ENCODE measurements at places on chromosomes 5 and 9.

GRCh38 chr9:69874301-69875060, 53.9 kb downstream of the CFAP95 start:
- DNase-seq = no peak

DNA sequence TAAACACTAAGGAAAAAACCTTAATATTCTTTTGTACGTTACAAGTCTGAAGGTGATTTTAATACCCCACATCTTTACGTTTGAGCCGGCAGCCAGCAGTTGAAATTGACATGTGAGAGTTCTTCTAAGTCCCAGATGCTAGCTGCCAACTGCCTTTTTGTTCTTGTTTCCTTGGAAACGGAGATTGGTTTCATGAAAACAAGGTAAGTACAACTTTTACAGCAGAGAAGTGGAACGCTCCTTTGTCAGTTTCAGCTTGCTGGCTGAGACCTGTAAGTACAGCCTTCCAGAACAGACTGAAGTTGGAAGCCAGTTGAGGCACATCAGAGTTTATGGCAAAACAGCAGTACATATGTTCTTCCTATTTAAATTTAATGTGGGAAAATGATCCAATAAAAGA, 1018.4 kb upstream of the ARRDC3 start:
- peak; percentile 53 for DNase-seq

DNA sequence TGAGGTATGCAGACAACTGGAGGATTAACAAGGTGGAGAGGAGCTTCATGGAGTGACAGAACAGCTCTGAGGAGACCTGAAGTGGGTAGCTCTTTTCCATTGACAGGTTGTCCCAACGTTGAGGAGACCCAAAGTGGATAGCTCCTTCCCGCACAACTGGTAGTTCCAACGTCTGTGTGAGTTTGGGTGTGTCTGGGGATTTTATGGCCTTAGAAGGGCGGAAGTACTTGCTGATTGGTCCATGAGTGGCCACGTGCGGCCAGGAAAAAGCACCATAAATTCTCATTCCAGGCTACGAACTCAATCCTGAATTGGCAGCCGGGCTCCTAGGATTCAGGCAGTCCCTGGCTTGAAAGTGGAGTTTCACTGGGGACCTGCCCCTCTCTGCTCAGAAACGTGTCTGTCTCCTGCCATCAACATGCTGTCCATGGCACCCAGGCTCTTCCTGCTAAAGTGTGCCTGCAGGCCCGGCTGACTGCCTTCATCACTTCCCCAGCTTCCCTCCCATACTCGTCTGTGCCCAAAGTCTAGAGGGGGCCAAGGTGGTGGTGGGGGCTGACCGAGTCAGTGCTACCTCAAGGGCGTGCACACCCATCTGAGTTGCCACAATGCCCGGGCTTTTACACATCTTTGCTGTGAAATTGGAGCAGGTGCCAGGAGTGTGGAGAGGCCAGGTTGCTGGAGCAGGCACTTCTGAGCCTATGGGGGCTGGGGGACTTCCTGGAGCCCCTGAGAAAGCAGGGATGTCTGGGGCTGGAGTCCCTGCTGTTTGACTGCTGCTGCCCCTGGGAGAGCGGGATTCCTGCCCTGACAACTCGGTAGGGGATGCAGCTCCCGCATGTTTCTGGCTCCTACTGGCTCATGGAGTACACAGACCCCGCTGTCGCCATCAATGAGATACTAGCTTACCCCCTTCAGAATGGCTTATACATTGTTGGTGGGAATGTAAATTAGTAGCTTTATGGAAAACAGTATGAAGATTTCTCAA, 2034.6 kb upstream of the ACO1 start:
- DNase-seq = no peak

GRCh38 chr5:73899916-73900315, 273.9 kb downstream of the ARHGEF28 start:
- no peak for DNase-seq

DNA sequence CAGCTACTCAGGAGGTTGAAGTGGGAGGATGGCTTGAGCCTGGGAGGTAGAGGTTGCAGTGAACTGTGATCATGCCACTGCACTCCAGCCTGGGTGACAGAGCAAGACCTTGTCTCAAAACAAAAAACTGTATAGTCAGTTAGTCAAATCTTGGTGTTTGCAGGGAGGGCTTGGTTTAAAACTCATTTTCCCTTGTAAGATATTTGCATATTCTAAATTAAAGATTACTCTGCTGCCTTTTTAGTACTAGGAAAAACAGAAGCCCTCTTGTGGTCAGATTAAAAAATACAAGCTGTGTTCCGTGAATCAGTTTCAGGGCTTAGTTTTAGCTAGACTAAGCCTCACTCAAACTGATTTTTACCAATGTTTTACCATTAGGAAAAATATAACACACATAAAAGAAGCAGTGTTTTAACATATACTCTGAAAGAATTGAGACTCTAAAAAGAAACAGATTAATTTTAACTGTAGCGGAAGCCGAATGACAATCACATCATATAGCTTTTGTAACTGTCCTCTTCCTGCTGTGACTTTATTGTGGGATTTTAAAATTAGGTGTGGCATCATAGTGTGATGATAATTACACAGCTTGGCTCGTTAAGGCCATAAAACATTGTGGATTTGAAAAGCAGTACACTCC, 84.9 kb upstream of the BASP1 start:
- DNase-seq = peak; percentile 54

GRCh38 chr9:136664000-136664915, 1.5 kb downstream of the EGFL7 start:
- DNase-seq = no peak

GRCh38 chr5:16740811-16741392, 124.1 kb upstream of the RETREG1 start:
- no peak for DNase-seq

DNA sequence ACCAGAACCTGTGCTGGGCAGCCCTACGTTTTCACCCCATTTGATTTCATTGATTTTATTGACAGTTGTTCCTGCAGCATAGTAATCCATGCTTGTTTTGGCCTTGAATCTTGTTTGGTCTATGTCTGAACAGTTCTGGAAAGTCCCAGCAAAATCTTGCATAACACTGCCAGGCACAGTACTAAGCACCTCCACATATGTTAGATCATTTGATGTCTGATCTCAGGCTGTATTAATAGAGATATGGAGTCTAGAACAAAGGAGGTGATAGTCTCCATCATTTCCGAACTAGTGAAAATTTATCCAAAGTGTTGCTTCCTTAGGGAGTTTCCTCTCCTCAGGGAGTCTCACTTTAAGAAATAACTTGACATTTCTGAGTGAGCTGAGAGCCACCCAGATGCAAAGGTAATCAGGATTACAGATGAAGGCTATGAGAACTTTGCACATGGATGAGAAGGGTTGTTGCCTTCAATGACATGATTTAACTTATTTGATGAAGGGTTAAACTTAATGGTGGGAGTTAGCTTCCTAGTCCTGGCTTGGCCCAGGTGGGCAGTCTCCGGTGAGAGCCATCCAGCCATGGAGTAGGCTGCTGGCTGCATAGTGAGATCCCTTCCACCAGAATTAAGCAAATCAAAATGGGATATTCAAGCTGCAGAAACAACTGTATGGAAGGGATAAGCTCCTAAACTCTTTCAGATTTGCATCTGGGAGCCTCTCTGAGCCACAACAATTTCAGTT, 173.8 kb upstream of the MVB12B start:
- DNase-seq = no peak

GRCh38 chr5:146018514-146019375, 82.4 kb downstream of the SH3RF2 start:
- peak; percentile 26 for DNase-seq
